ENCODE measurements at places on chromosomes 2 and 18.

- no peak for DNase-seq
These were observed 155.3 kb downstream of the TFCP2L1 start for GRCh38 chr2:121129692-121130091.

- DNase-seq, result no peak
These were observed 12.3 kb downstream of the TRPM8 start for GRCh38 chr2:233929352-233930022.

- peak; percentile 62 for DNase-seq
These were observed 89.0 kb upstream of the PPP1CB start for GRCh38 chr2:28662468-28663181.

- DNase-seq, result no peak
These were observed 65.7 kb upstream of the GLI2 start for GRCh38 chr2:120669971-120670370.

DNA sequence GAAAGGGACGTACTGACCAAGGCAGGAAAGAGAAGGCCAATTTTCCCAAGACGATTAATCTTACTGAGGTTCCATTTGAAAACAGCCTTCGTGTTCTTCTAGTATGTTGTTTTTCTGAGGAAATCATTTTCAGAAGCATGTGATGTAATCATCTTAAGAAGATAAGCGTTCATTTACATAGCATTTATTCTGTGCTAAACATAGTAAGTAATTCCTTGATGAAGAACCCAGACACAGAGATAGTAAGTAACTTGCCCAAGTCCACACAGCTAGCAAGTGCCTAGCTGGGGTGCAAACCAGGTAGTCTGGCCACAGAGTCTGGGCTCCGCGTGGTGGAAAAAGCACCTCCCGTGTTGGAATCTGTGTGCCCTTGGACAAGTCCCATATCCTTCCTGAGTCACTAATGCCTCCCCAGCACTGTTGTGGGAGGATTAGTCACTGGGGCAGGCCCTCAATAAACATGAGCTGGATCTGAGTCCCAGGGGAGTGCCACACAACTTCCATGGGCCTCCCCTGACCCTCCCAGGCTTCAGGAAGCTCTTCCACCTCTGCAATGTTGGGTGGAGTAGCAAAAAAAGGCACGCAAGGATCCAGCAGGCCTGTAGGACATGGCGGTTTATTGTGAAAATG, 26.9 kb upstream of the ASAP2 start:
- peak; percentile 98 for DNase-seq

DNA sequence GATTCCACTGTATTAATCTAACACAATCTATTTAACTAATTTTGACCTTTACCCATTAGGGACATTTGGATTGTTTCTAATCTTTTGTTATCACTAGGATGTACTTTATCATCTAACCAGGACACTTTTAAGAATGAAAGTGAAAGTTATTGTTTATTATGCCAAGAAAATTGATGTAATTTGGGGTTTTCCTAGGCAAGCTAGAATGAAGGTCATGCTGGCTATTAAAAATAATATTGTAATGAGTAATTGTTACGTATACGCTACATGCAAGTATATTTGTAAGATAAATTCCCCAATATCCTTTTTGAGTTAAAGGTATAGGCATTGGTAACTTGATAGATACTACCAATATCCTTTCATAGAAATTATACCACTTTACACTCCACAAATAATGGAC, 74.6 kb downstream of the COL5A2 start:
- peak; percentile 47 for DNase-seq

GRCh38 chr2:223092667-223093066, 40.7 kb downstream of the KCNE4 start:
- no peak for DNase-seq

GRCh38 chr2:120318626-120319025, 27.3 kb upstream of the INHBB start:
- DNase-seq, result peak; percentile 19

DNA sequence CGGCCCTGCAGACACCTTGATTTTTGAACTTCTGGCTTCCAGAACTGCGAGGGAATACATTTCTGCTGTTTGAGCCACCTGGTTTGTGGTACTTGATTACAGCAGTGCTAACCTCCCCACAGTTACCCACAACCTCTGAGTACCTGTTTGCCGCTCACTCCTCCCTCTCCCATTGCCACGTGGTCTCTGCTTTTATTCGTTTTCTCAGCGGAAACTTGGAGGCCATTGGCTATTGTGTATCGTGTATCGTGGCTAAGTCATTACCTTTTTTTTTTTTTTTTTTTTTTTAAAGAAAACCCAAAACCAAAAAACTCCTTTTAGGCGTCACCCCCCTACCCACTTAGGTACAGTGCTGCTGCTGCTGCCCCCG, 90.8 kb downstream of the AGAP1 start:
- no peak for DNase-seq
